ENCODE measurements at places on chromosomes 5 and 9.

DNA sequence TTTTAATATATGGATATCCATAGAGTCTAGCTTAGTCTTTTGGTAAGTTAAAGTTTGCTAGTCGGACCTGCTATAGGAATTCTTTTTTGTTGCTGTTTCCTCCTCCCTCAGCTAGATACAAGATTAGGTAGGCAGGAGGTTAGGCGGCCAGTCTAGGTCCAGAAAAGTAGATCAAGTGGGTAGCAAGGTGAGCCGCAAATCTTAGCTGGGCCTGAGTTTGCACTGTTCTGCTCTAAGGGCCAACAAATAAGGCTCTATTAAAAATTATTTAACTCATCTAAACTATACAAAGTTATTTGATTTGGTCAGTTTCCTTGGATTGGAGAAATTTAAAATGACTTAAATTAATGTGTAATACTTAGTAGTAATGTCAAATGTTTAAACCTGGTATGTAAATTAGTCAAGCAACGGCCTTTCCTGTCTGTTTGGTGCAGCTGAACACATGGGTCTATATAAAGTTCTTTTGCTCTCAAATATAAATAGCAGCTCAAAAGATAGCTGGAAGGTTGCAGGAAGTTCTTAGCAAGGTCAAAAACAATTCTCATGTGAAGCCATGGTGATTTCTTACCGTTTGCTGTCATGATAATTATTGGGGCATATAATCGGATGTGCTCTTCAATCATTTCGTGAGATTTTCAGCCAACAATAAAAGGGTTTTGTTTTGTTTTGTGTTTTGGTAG, 72.0 kb downstream of the PRKACG start:
- DNase-seq: no peak
- no peak overlapping the region for H3K4me3 ChIP-seq
- H3K27ac ChIP-seq: no peak overlapping the region
- H3K27me3 ChIP-seq: peaks cover 31% of the 10 kb centered on the region
- peaks cover 2% of the 10 kb centered on the region for H3K36me3 ChIP-seq

- H3K27me3 ChIP-seq: peaks cover 2% of the 10 kb centered on the region
- DNase-seq: no peak
- H3K27ac ChIP-seq: no peak overlapping the region
- no peak overlapping the region for H3K4me3 ChIP-seq
Observed at GRCh38 chr5:160903076-160903475, 51.1 kb upstream of the ATP10B start.

- no peaks in the 10 kb centered on the region for H3K36me3 ChIP-seq
- peaks cover 5% of the 10 kb centered on the region for H3K27me3 ChIP-seq
- no peak overlapping the region for H3K27ac ChIP-seq
- no peak overlapping the region for H3K4me3 ChIP-seq
- H3K4me1 ChIP-seq: no peaks in the 10 kb centered on the region
Observed at GRCh38 chr5:143495821-143496275, 92.4 kb upstream of the NR3C1 start.

DNA sequence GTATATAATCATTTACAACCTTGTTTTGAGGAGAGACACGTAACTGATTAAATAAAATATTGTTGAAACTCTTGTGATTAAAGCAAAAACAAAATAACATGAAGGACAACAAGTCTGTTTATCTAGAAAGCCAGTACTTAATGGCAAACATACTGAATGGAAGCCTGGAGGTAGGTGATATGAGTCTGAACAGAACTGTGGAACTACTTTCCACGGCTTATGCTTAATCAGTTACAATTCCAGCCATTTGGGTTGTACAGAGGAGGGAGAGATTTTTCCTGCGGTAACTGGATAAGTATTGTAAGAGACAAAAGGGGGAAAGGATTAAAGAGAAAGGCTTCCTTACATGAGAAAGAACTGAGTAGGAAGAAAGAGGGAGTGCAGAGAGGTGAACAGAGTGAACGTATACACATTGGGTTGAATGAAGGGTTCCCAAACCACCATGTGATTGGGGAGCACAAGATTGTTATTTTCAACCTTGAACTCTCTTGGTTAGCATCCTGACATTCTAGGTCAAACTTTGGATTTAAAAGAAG, 4.4 kb downstream of the TMED7 start:
- H3K4me1 ChIP-seq: peaks cover 29% of the 10 kb centered on the region
- no peak for DNase-seq
- peaks cover 8% of the 10 kb centered on the region for H3K36me3 ChIP-seq
- H3K27ac ChIP-seq: peak overlapping the region; percentile 81
- no peaks in the 10 kb centered on the region for H3K27me3 ChIP-seq
- H3K4me3 ChIP-seq: peak overlapping the region; percentile 55

Measured in T-helper 17 cell (primary cell).